ENCODE measurements at places on chromosomes 2 and 18. TPM values are rescaled to one million over a fixed set of nuclear protein-coding genes. Genes with fewer than 3 reads are reported as not detected.

Gene WIPF1
- total RNA-seq = 4.8 TPM

Gene PLCL1
- total RNA-seq = 9.7 TPM

Gene SERPINB13
- total RNA-seq = not detected

- DNase-seq = no peak
Observed at GRCh38 chr18:73880387-73880786, 267.2 kb downstream of the FBXO15 start.

DNA sequence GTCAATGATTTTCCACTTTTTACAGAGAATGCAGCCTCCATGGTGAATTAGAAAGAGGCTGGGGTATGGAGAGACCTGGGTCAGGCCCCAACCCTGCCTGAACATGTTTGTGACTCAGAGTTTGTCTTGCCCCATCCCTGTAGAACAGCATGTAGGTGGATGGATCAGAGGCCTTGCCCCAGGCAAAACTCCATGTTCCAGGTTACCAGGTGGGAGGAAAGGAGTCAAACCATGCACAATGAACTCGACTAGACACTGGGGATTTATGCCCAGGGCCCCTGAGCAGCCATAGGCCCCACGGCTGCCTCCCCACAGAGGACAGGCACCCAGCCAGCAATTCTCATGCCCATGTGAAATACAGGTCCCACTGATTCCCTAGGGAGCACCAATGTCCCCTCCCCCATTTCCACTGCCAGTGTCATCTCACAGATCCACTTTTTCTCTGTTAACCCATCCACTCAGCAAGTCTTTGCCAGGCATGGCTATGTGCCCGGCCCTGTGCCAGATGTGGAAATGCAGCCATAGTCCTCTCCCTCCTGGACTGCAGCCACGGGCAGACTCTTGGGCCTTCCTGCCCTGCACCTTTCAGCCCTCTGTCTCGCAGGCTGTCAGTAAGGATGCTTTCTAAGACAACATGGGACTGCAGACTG is 737.8 kb upstream of the HS6ST1 start:
- no peak for DNase-seq

- no peak for DNase-seq
Observed at GRCh38 chr2:207051385-207051965, 112.2 kb downstream of the CPO start.

All from adrenal gland (tissue), 19 donors.